HS-27A (cell line): ENCODE measurements at places on chromosomes 1 and 21.

DNA sequence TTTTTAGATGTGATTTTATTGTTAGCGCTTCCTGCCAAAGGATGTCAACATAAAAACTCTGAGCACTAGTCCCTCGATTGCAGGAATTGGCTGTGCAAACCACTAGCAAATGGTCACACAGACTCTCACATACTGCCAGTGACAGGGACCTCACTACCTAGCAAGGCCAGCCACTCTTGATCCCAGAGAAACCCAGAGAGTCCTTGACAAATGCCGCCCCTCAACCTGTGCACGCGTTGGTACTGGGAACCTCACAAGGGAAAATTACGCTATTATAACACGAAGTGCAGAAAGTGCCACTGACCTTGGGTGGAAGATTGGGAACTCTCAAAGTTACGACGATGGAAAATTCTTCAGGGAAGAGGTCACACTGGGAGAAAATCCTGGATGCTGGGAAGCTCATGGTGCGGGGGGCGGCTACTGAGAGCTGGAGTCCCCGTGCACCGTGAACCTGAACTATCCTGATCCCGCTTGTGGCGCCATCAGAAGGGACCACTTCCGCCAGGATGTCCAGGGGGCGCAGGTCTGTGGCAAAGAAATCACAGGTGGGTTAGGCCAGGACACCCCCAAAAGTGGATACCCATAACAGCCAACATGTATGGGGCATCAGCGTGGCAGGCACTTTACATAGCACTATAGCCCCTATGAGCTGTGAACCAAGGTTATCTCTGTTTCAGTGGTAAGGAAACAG, 5.9 kb upstream of the KRTAP10-4 start:
- DNase-seq, result no peak

- DNase-seq, result no peak
These were observed 6.3 kb downstream of the RGS5 start for GRCh38 chr1:163196449-163196787.

- no peak for DNase-seq
These were observed 12.3 kb downstream of the PATJ start for GRCh38 chr1:61754545-61754944.

GRCh38 chr1:97170300-97170699, 448.7 kb downstream of the PTBP2 start:
- DNase-seq, result no peak

DNA sequence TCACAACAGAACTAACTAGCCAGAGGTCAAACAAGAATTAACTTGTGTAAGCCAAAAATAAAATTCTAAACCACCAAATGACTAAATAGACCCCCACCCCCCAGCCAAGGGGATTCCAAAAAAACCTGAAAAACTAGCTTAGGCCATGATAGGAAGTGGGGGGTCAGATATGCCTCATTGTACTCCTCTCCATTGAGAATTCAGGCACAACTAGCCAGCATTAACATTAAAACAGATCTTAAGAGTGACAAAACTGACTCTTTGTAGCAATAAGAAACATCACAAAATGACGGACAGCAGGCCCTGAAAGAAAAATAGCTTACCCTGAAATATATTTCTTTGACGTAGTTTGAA, 103.0 kb upstream of the ETV3 start:
- no peak for DNase-seq
